ENCODE measurements at places on chromosomes 7 and 10.

DNA sequence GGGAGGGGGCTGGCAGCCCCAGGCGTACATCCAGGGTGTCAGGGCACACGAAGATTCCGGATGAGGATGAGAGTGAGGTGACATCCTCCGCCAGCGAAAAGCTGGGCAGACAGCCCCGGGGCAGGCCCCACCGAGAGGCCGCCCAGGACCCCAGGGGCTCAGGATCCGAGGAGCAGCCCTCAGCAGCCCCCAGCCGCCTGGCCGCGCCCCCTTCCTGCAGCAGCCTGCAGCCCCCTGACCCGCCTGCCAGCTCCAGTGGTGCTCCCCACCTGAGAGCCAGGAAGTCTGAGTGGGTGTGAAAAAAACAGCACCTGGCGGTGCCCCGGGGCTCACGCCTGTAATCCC lies 3.2 kb downstream of the GJD4 start:
- no peak for DNase-seq

DNA sequence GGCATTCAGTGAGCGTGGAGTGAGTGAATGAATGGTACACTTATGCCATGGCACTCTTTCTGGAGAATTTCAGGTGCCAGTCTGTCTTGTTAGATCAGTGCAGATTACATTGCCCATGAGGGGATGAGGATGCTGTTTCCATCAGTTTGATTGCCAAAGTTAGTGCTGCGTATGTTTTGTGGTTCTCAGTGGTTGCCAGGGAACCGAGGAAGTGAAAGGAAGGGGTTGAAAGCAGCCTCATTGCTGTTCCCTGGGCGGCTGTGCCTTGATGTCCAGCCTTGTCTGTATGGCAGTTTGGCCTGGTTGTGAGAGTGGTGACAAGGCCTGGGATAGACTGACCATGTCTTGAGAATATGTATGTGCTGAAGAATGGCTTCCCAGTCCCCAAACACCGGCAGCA lies 30.2 kb downstream of the WBP1L start:
- DNase-seq, result no peak

- no peak for DNase-seq
Observed at GRCh38 chr10:86815035-86815617, 58.7 kb downstream of the BMPR1A start.

GRCh38 chr10:114311496-114312209 lies 72.6 kb downstream of the VWA2 start:
- DNase-seq, result no peak

GRCh38 chr7:84971360-84971759 lies 215.5 kb downstream of the SEMA3D start:
- no peak for DNase-seq

DNA sequence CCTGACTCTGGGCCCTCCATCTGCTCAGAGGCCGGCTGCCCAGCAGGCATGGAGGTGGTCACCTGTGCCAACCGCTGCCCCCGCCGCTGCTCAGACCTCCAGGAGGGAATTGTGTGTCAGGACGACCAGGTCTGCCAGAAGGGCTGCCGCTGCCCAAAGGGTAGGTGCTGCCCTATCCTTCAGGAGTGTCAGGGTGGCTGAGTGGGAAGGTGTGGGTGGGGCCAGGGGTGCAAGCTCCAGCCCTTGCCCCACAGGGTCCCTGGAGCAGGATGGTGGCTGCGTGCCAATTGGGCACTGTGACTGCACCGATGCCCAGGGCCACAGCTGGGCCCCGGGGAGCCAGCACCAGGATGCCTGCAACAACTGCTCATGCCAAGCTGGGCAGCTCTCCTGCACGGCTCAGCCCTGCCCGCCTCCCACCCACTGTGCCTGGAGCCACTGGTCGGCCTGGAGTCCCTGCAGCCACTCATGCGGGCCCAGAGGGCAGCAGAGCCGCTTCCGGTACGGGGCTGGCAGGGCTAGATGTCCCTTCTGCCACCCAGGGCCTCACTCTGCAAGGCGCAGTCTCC lies 17.5 kb upstream of the ZNF862 start:
- no peak for DNase-seq

DNA sequence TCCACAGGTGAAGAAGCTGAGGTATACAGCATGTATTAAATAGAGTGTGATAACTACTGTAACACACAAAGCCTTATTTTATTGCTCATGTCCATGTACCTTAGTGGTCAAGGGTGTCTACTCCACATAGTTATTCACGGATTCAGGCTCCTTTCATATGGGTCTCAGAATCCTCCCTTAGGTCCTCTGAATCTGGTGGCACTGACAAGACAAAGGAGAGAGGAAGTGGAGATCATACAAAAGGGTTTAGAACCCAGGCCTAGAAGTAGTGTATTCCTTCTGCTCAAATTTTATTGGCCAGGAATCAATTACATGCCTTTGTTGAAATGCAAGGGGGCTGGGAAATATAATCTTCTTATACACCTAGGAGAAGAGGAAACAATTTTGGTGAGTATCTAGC lies 164.6 kb downstream of the PTEN start:
- no peak for DNase-seq

DNA sequence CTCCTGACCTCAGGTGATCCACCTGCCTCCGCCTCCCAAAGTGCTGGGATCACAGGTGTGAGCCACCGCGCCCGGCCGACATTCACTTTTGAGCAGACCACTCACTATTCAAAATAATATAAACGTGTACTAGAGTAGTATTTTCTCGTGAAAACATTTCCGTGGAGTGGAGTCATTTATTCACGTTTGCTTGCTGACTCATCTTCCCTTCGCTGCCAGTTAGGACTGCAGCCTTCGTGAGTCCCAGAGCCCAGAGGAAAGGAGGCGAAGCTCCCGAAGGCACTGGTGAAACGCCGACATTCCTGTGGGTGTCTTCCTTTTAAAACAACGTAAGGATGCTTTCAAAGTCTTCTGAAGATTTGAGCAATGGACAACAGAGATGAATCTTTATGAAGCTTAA lies 10.9 kb upstream of the INPP5A start:
- no peak for DNase-seq

DNA sequence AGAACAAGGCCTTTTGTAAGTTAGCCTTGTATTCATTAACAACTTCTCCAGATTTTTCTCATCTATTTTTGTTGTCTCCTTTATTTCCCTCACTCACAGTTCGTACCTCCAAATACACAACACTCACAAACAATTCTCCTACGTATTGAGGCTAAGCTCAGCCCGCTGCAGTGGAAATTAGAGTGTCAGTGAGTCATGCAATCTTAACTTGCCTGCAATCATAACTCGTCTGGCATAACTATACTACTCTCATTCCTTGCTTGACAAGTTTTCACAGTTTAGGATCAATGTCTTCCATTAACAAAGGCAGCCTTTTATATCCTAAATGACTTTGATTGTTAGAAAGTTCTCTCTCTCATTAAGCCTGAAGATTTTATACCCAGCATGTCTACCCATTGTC lies 23.8 kb downstream of the TMEM196 start:
- DNase-seq, result no peak

DNA sequence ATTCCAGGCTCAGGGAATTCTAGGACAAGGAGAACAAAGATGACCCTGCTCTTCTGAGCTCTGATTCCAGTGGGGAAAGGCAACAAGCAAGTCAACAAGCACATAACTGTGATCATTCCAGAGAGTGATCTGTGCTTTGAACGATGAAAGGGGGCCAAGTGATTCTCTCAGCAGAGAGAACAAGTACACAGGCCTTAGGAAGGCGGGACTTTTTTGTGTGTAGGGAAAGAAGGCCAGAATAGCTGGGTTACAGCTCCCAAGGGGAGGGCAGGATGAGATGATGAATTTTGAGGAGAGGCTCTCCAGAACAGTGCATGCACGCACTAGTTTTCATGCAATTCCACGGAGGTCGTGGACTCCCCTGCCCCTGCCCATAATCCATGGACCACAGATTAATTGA lies 565.2 kb downstream of the SDK1 start:
- DNase-seq, result no peak

DNA sequence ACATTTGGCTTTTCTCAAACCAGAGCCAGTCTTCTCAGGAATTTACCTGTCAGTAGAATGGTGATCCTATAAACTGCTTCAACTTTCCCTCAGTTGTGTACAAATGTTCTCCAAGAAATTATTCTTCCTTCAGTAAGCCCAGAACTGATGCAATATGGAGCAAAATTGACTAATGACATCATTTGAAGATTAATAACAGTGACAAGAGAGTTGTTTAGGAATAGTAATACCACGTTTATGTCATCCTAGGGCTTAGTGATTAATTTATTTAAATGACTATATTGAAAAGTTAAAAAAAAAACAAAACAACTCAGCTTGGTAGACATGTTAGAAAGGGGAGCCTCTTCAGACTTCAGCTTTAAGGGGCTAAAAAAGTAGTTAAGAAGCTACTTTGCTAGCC lies 933.2 kb downstream of the GATA3 start:
- no peak for DNase-seq

- no peak for DNase-seq
Observed at GRCh38 chr7:74429153-74429747, 24.5 kb upstream of the GTF2IRD1 start.

DNA sequence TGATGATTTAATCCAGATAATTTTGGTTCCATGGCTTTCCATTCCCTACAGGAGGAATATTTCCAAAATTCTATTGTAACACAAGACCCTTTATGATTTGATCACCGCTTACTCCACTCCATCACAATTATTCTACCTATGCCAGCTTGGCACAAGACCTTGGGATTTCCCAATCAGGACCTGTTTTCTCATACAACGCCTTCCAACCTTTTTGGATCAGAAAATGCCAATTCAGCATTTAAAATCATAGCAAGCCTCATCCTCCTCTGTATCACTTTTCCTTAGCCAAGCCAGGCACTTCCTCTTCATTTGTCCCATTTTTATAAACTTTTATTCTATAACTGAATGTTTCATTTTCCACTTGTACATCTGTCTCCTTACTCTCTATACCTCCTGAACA lies 100.9 kb downstream of the JMJD1C start:
- no peak for DNase-seq

Measured in NCI-H1694 (cell line).